ENCODE measurements at places on chromosomes 3 and 15.
A peak's percentile ranks its signal among the peaks of the same experiment; 100 is the strongest.

DNA sequence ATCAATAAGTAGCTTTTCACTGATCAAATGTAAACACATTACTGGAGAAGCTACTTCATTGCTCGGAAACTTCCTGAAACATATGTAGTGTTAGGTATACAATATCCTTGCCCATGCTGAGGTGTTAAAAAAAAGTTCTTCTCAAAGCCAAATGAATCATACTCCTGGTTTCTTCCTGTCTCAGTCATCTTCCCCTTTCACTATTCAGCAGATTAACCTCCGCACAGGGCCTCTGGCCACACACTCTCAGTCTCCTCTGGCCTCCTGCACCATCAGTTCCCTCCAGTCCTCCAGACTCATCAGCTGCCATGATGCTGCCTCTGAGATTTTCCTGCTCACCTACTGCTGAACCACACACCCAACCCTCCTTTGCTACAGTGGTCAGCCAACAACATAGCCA, 70.5 kb upstream of the BOC start:
- DNase-seq, result no peak

DNA sequence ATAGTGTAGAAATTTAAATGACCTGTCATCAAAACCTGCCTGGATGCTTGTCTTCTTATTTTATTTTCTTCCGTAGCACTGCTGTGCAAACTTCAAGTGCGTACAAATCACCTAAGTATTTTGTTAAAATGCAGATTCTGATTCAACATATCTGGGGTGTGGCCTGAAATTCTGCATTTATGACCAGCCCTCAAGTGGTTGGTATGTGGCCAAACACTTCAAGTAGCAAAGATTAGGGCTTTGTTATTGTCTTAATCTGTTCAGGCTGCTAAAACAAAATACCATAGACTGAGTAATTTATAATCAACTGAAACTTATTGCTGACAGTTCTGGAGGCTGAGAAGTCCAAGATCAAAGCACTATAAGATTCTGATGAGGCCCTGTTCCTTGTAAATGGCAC, 97.6 kb upstream of the LRRC3B start:
- DNase-seq, result no peak

- no peak for DNase-seq
These were observed 219.7 kb downstream of the CD47 start for GRCh38 chr3:107870943-107871638.

- DNase-seq, result peak; percentile 79
These were observed 53.9 kb downstream of the C3orf38 start for GRCh38 chr3:88203642-88204055.

GRCh38 chr3:88000853-88001252, 58.0 kb downstream of the CGGBP1 start:
- peak; percentile 16 for DNase-seq

DNA sequence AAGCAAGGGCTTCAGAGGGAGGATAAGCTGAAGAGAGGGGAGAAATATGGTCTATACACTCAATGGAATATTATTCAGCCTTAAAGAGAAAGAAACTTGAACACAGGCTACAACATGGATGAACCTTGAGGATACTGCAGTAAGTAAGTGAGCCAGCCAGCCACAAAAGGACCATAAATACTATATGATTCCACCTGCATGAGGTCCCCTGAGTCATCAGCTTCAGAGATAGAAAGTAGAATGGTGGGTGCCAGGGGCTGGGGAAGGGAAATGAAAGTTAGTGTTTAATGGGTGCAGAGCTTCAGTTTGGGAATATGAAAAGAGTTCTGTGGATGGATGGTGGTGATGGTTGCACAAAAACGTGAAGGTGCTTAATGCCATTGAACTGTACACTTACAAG, 68.4 kb upstream of the SEC13 start:
- no peak for DNase-seq

GRCh38 chr3:113831103-113831355, 7.6 kb upstream of the GRAMD1C start:
- DNase-seq, result no peak

GRCh38 chr3:124401843-124402242, 328.4 kb upstream of the UMPS start:
- DNase-seq, result no peak

DNA sequence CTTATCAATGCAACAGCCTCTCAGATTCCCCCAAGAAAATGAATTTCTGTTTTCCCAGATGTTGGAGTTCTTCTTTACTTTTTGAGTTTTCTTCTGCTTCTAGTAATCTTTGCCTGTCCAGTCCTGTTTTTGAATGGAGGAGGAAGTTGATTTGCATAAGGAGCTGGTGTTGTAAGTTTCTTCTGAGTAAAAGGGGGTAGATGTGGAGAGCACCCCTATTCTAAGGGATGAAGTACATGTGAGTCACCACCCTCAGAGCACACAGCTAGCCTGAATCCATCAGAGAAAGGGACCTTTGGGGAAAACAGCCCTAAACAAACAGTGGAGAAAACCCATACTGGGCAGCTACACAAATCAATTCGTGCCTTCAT, 34.5 kb downstream of the ACAA1 start:
- no peak for DNase-seq

DNA sequence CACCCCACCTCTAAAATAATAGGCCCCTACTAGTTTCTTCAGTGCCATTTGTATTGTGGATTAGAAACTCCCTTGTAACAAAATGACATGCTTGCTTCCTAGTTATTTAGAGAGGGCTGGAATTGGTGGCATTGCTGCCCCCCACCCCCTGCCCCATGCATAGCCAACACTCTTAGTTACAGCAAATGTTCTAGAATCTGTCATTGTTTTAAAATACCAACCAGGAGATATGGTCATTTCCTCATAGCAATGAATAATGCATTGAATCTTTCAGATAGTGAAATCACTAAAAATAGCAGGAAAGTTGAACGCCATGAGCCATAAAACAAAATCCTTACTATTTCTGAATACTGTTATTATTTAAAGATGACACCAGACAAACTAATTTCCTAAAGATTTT, 292.5 kb downstream of the ARPP21 start:
- DNase-seq, result no peak

GRCh38 chr3:128188956-128189355, 35.7 kb downstream of the EEFSEC start:
- DNase-seq, result no peak

GRCh38 chr3:69423463-69424155, 37.7 kb upstream of the FRMD4B start:
- DNase-seq, result peak; percentile 10

GRCh38 chr15:59199626-59200465, 6.8 kb upstream of the LDHAL6B start:
- DNase-seq, result peak; percentile 38

DNA sequence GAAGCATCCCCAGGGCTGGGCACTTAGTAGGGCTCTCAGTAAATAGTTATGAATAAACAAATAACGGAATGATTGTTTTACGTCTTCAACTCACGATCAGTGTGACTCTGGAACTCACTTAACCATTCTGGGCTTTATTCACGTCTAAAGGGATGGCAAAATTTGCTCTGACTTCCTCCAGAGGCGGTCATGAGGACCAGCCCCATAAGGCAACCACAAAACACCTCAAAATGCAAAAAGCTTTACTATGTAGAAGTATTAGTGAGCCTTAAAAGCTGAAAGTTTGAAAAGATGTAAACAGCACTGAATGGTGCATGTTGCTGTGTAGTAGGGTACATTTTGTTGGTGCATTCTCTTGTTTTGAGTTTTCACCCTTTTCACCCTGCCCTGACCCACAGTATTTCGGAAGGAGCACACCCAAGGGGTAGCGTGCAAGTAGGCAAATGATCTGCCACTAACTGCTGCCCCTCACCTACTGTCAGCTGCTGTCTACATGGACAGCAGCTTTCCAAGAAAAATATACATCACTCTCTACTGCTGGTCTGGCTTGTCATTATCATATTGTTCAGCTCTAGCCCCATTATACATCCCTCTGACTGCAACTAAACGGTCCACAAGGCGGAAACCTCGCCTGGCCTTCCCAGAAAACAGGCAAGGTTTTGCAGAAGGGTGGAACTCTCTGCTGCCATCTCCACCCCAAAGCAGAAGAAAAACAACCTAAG, 308.5 kb upstream of the PROK2 start:
- no peak for DNase-seq

- peak; percentile 10 for DNase-seq
These were observed at the start of gene PLCL2 for GRCh38 chr3:16884748-16885592. Gene PLCL2, plus strand, starts transcription at chr3:16884955. Its CDS starts 85 bp downstream, at chr3:16885040.

- peak; percentile 98 for DNase-seq
These were observed 85.6 kb downstream of the CPN2 start for GRCh38 chr3:194265505-194265892.

DNA sequence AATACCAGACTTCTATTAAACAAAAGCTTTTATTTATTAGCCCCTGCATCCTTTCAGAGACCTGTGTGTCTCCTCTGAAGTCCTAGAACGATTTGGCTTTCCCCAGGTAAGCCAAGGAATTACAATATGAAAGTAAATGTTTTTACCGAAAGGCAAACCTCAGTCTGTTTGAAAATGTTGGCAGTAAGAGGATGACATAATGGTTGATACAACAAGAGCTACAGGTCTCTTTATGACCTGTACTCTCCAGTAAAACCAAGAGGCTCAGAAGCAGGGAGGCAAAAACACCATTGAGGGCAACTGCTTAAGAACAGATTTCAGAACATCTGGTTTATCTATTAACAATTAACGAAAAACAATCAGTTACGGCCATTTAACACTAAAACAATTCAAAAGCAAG, 107.8 kb downstream of the ADAM10 start:
- DNase-seq, result no peak

DNA sequence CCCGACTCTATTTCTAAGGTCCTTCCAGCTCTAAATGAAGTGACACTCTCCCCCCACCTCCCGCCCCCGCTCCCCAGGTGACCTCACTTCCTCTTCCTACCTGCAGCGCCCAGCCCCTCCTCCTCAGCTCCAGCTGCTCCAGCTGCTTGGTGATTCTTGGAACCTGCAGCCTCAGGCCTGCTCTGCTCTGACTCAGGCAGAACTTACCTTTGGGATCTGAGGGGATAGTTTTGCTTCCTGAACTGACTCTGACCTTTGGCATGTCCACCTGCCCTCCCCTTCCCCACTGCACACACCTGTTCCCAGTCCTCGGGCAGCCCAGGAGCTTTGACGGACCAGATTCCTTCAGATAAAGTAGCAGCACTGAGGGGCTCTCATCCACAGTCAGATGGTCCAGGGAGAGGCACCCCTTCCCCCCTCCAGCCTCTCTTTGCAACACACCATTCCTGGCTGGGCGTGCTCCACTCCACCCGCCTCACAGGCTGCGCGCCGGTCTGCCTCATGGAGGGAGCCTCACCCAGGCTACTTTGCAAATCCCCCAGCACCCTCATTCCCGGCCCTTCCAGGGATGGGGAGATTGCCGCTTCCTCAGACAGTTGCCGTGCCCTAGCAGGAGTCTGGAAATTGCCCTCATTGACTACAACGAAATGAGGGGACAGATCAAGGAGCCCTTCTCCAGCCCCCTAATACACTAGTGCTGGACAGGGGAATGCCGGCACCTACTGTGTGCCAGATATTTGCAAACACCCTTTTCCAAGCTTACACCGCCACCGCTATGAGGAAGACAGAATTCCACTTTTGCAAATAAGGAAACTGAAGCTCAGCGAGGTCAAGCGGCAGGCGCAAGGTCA, 692 bp upstream of the C15orf39 start:
- no peak for DNase-seq

GRCh38 chr3:61450866-61451265, 110.5 kb upstream of the PTPRG start:
- no peak for DNase-seq

GRCh38 chr3:71690341-71690841, 34.8 kb downstream of the EIF4E3 start:
- peak; percentile 37 for DNase-seq

- no peak for DNase-seq
These were observed 48.4 kb upstream of the CCK start for GRCh38 chr3:42314411-42314810.

DNA sequence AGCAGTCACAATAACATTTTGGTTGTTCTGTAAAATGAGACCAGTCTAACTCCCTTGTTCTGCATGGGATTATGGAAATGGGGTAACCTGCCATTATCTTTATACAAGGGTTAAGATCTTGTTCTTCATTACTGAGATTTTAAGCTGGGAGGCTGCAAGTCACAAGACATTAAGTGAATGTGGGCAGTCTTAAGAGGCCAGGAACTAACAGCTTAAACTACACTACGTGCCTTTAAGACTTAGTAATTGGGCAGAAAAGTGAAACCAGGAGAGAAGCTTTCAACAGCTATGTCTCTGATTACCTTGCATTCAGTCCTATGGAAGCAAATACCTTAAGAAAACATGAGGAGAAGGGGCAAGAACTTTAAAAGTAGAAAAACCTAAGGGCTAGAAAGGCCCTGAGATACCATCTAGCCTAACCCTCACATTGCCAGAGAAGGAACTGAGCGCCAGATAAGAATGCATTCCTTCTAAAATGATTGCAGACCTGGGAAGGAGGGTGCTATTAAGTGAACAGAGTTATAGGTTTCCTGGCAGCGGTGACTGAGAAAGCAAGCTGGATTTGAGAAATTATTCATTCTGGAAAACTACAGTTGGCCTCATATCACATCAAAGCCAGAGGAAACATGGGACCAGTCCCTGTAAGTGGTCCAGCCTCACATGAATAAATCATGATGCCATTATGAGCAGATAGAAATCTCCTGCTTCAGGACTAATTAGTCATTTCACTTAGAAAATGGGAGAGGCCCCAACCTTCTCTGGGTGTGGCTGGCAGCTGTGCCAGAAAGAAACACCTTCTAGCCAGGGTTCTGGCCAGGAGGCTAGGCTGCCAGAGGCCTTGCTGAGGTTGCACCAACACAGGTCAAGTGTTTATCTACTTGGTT, 32.9 kb downstream of the DAPK2 start:
- no peak for DNase-seq

GRCh38 chr3:126731044-126731443, 27.0 kb downstream of the CHCHD6 start:
- DNase-seq, result no peak

- DNase-seq, result peak; percentile 10
These were observed 14.9 kb downstream of the MINDY4B start for GRCh38 chr3:150890295-150890694.

- DNase-seq, result no peak
These were observed 630.3 kb downstream of the NAALADL2 start for GRCh38 chr3:175489406-175489805.

- no peak for DNase-seq
These were observed 1173.1 kb downstream of the NSUN3 start for GRCh38 chr3:95235916-95236315.

- DNase-seq, result no peak
These were observed 76.1 kb upstream of the PHLDB2 start for GRCh38 chr3:111782943-111783342.

DNA sequence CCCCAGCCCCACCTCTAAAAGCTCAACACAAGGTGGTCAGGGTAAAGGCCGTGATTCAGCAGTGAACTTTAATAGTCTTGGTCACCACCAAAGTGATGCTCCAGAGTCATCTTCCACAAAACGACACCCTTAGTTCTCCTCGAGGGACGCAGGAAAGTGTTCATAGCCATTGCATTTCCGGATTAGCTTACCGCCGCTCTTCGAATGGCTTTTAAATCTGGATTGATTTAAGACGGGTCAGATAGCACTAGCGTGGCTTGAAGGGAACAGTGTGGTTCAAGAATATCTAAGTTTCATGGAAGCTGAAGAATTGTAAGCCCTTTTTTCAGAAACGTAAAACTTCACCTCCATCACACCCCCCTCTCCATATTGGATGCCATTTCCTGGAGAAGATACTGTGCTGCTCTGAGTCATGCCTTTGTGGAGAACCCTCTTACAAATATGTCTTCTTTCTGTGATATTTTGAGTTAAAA, 829 bp downstream of the RNF7 start:
- peak; percentile 47 for DNase-seq

Data from myocyte (in vitro differentiated cells).